Peyer's patch (tissue), 4 donors: ENCODE measurements at places on chromosomes 13 and 19. TPM values are rescaled to one million over a fixed set of nuclear protein-coding genes. Genes with fewer than 3 reads are reported as not detected.

Gene SELENOV
- total RNA-seq, result not detected

DNA sequence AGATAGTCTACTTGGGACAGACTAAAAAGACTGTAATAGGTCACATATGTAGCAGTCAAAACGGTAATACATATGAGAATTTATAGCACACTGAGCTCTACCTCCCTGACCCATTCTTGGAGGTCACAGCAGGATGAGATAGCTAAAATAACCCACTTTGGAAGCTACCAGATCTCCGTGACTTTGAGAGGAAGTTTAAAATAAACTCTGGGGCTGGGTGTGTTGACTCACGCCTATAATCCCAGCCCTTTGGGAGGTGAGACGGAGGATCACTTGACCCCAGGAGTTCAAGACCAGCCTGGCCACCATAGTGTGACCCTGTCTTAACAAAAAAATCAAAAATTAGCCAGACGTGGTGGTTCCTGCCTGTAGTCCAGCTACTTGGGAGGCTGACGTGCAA, 45.3 kb downstream of the DHRS12 start:
- DNase-seq, result no peak

DNA sequence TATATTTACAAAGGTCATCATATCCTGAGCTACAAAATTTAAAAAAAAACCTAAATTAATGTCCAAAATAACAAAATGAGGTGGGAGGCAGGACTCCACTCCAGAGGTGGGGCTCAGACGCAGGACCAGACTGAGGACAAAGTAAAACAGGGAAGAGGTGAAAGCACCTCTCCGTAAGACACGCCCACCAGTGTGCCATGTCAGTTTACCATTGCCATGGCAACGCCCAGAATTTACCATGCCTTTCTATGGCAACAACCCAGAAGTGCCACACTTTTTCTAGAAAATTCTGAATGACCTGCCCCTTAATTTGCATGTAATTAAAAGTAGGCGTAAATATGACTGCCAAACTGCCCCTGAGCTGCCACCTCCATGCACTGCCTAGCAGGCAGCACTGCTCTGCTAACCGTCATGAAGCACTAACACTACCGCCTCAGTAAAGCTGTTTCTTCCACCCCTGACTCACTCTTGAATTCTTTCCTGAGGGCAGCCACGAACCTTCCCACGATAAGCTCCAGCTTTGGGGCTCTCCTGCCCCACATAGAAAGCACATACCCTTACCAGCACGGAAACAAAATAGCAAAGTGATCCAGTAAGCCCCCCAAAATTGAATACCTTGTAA, 22.3 kb upstream of the PDCD5 start:
- no peak for DNase-seq

DNA sequence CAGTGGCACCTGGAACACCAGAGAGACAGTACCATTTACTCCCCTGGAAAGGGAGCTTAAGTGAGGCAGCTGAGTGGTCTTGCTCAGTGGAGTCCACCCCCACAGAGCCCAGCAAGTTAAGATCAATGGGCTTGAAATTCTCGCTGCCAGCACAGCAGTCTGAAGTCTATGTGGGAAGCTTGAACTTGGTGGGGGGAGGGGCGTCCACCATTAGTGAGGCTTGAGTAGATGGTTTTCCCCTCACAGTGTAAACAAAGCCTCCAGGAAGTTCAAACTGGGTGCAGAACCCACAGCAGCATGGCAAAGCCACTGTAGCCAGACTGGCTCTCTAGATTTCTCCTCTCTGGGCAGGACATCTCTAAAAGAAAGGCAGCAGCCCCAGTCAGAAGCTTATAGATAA, 30.3 kb upstream of the CEACAM4 start:
- DNase-seq, result no peak

DNA sequence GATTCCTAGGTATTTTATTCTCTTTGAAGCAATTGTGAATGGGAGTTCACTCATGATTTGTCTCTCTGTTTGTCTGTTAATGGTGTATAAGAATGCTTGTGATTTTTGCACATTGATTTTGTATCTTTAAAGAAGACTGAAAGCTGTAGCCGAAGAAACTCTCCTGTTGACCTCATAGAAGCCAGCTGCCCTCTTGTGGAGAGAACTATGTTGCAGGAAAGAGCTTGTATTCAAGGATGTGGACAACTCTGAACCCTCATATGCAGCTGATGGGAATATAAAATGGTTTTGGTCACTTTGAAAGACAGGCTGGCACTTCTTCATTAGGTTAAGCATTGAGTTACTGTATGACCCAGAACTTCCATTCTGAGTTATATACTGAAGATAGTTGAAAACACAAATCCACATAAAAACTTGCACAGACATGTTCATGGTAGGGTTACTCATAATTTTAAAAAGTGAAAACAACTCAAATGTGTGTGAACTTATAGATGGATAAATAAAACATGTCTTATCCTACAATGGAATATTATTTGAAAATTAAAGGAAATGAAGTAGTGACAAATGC, 65.8 kb upstream of the SLITRK6 start:
- DNase-seq, result no peak

DNA sequence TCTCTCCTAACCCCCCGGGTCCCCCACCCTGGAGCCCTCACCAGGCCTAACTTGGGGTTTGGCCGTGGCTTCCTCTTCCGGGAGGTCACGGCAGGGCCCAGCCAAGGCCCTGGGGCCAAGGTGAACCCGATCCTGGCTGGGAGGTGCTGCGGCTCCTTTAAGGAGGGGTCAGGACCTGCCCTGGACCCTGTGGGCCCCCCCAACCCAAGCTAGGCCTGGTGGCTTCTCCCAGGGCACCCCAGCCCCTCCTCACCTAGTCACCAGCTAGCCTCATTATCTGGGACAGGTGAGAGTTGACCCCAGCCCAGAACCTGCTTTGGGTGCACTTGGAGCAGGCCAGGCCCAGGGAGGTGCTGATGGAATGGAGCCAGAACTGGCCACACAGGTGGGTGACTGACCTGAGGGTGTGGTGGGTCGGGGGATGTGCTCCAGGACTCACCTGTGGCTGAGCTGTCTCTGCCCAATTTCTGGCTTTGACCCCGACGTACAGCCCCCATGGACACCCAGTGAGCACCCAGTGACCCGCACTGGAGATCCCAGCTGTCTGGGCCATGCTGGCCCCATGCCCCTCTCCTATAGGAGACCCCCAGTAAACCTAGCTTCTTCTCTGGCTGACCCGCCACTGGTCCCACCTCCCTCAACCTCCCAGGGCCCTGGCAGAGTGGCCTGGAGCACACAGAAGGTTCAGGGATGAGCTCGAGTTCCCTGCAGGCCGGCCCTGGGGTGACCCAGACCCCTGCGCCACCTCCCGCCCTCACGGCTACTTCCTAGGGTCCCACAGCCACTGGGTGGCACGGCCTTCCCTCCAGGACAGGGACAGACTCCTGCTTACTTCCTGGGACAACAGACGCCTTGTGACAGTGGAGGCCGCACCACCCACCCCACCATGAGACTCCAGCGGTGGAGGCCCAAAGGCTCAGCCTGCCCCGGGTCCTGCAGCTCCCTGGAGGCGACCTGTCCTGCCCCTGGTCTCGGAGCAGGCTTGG, 6.7 kb upstream of the MKNK2 start:
- no peak for DNase-seq
